ENCODE measurements at places on chromosomes 12 and 14.
A peak's percentile ranks its signal among the peaks of the same experiment; 100 is the strongest.

DNA sequence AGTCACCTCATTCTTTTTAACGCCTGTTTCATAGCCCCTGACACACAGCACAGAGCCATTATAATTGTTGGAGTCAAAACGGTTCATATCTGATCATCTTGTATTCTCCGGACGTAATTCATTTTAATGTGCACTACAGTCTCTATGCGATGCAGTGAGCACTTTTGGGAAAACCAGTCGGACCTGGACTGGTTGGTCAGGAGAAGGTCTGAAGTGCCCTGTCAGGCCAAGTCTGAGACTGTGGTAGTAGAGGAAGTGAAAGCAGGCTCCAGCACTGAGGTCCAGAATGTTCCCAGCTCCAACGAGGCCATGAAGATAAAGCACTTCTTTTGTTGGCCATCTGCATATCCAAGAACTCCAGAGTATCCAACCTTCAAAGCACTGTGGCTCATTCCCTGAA lies 117.1 kb upstream of the NCOR2 start:
- DNase-seq = no peak

GRCh38 chr14:31387091-31387490 lies 33.3 kb downstream of the HEATR5A start:
- DNase-seq = no peak

DNA sequence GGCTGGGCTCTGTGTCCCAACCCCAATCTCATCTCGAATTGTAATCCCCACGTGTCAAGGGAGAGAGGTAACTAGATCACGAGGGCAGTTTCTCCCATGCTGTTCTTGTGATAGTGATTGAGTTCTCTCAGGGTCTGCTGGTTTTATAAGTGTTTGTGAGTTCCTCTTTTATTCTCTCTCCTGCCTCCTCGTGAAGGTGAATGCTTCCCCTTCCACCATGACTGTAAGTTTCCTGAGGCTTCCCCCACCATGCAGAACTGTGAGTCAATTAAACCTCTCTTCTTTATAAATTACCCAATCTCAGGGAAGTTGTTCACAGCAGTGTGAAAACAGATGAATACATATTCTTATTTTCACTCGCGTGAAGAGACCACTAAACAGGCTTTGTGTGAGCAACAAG lies 148.2 kb downstream of the TMEM30B start:
- DNase-seq = no peak

- DNase-seq = peak; percentile 48
These were observed 267.7 kb downstream of the MED13L start for GRCh38 chr12:116009805-116010204.

GRCh38 chr12:51779876-51780275 lies 68.6 kb downstream of the FIGNL2 start:
- DNase-seq = no peak

DNA sequence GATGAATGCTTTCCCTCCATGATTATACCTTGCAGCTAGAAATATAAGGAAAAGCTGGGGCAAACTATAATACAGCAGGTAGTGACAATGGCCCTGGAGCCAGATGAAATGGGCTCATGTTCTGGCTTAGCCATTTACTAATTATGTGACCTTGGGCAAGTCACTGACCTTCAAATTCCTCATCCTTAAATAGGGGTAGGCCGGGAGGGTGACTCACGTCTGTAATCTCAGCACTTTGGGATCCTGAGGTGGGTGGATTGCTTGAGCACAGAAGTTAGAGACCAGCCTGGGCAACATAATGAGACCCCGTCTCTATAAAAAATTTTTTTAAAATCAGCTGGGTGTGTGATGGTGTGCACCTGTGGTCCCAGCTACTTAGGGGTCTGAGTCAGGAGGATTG lies 155.4 kb downstream of the C12orf75 start:
- DNase-seq = no peak

GRCh38 chr12:48803675-48804074 lies 14.6 kb upstream of the CACNB3 start:
- DNase-seq = no peak
